ENCODE measurements at places on chromosomes 13 and 19.

DNA sequence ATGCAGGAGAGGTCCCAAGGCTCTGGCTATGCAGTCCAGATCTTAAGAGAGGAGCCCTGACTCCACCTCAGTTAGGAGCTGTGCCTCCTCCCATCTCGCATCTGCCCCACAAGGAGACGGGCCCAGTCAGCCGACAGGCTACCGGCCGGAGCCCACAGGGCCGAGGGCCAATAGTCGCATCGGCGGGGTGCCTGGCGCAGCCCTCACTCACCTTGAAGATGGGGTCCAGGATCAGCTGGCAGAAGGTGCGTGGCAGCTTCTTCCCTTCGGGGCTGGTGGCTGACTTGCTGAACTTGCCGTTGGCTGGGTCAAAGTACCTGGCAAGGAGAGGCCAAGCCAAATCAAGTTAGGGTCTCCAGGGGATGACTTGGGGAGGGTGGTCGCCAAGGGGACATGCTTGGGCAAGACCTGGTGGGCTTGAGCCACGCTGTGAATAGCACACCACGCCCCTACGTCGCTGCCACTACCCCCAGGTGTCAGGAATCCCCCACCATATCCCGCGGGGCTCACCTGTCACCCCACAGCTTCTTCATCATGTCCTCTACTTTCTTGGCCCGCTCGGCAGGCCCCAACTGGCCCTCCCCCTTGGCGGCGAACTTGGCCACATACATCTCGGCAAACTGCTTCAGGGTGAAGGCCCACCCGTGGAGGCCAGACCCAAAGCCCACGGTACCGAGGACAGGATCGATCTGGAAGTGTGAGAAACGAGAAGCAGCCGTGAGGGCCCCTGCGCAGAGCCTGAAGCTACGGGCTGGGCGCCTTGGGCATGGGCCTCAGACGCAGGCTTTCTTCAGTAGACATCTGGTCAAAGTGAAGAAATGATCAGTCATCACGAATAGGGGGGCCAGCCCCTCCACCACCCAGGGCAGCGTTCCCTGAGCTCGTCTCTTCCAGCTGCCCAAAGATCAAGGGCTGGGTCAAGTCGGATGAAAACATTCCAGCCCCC is 3.3 kb downstream of the EEF2 start:
- no peak for DNase-seq

GRCh38 chr13:27820524-27821482 is 28.5 kb downstream of the GSX1 start:
- no peak for DNase-seq

- no peak for DNase-seq
These were observed at the start of gene ZNF577 for GRCh38 chr19:51887522-51888498. ZNF577 (minus strand) TSS chr19:51887951; CDS start chr19:51880382, 7,569 bp downstream.

DNA sequence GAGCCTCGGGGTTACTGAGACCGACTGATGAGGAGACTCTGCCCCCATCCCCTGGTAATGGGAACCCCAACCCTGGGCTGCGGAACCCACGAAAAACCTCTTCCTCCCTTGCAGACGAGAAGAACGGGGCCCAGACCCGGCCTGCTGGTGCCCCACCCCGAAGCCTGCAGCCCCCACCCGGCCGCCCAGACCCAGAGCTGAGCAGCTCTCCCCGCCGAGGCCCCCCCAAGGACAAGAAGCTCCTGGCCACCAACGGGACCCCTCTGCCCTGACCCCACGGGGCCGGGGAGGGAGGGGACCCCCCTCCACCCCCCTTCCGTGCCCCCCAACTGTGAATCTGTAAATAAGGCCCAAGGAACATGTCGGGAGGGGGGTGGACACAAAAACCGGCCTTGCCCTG is 13.3 kb downstream of the TMEM150B start:
- no peak for DNase-seq

- DNase-seq: no peak
These were observed 26.4 kb downstream of the RUBCNL start for GRCh38 chr13:46360604-46361003.

GRCh38 chr19:30391554-30392551 is 19.7 kb downstream of the ZNF536 start:
- no peak for DNase-seq

- DNase-seq: no peak
These were observed 31.8 kb upstream of the ADGRE5 start for GRCh38 chr19:14349426-14349825.

- no peak for DNase-seq
These were observed 10.6 kb downstream of the FCGBP start for GRCh38 chr19:39923862-39924261.

- no peak for DNase-seq
These were observed 87.4 kb upstream of the UBL3 start for GRCh38 chr13:29937841-29938240.

DNA sequence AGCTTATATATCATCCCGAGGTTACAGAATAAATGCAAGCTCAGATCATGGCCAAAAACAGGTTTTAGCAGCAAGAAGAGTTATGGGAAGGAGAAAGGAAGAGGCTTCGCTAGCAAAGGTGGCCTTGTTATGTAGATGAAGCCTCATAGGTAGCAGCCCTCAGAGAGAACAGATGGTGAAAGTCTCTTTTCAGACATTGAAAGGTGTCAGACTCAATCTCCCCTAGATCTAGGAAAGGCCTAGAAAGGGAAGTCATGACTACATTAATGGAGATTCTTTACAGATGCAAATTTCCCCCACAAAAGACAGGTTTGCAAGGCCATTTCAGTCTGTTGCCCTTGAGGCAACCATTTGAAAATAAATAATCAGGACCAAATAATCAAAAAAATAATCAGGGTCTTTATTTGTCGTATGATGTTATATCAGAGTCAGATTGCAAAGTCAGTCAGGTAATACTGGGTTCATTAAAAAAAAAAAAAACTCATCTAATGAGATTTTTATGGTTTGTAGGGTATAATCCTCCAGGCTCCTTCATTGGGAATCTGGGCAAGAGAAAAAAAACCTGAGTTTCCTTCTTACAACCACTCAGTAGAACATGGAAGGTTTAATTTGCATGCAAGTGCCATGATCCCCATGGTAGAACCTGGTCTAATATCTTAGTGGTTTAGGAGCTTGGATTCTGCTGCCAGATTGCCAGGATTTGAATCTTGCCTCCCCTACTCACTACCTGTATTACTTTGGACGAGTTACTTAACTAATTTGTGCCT is 50.8 kb upstream of the HTR2A start:
- DNase-seq: no peak

GRCh38 chr13:95643571-95643935 is 953 bp downstream of the DZIP1 start:
- DNase-seq: peak; percentile 51

DNA sequence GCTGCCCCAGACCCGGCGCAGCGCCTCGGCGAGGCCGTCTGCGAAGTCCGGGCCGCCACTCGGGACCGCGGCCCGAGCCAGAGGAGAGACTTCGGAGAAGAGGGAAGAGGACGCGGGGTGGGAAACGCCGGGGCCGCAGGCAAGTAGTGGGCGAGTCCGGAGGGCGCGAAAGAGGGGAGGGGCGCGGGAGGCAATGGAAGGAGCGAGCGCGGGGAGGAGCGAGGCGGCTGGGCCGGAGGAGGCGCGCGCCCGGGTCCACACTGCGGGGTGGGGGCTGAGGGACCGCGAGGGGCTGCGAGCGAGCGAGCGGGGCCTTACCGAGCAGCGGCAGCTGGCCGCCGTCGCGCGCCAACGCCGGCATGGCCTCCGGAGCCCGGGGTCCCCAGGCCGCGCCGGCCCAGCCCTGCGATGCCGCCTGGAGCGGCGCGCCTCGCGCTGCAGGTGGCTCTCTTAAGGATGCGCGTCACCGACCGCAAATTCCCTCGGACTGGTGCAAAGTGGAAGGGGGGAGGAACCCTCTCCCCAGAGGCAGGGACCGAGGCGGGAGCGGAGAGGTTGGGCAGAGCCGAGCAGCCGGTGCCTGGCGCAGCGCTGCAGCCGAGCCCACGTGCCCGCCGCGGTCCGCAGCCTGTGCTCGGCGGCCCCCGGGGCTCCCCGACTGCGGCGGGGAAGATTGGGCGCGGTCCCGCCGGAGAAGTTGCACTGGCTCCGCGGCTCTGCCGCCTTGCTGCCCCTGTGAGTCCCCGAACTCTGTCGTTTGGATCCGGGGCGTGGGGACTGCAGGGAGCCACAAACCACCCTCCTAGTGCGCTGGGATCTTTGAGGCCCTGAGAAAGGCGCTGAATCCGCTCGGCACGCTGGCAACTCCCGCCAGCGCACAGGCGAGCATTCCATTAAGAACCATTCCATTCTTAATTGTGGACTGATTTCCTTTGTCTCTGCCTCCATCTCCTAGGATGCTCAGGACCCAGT is at the start of gene FLT3:
FLT3 (minus strand) TSS at position 427 of the 972 bp plus-strand sequence; CDS start at position 361, 66 bp downstream.
- DNase-seq: peak; percentile 92

- DNase-seq: no peak
These were observed 298.2 kb downstream of the POU4F1 start for GRCh38 chr13:78305171-78305570.

DNA sequence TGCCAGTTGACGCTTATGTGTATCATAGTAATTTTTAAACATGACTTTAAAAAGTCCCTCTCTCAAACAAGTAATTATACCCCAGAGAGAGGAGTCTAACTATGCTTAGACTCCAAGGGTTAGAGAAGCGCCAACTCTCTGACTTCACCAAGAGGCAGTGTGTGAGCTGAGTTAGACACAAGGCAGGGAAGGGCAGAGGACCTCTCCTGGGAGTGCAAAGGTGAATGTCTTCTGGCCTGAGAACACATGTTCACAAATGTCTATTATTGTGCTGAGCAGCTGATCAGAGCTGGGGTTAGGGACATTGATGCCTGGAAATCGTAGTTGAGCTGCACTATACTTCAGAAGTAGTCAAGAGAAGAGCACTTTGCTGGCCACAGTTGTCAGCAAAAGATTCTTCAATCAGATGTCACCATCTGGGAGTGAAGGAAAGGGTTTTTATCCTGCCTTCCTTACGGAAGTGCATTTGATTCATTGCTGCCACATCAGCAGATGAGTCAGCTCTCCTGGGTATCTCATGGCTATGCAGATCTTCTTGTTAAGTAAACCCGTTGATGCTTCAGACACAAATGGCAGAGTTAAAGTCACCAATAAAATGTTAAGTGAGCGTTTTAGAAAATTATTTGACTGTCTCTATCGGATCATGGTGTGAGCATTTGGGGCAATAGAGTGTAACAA is 283.2 kb upstream of the ARGLU1 start:
- no peak for DNase-seq

DNA sequence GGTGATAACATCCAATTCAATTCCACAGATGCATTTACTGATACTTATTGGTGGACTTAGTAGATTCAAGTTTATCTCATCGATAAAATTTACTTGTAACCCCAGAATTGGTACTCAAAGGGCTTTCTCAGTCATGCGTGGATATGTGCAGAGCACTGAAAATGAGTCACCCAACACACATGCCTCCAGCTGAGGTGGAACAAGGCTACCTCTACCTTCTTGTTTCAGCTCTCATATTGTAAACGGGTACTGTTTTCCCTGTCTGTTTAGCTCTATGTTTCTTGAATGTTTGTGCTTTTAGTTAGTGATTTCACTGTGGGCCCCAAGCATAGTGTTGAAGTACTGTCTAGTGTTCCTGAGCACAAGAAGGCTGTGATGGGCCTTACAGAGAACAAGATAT is 1.5 kb downstream of the LRRC63 start:
- no peak for DNase-seq

DNA sequence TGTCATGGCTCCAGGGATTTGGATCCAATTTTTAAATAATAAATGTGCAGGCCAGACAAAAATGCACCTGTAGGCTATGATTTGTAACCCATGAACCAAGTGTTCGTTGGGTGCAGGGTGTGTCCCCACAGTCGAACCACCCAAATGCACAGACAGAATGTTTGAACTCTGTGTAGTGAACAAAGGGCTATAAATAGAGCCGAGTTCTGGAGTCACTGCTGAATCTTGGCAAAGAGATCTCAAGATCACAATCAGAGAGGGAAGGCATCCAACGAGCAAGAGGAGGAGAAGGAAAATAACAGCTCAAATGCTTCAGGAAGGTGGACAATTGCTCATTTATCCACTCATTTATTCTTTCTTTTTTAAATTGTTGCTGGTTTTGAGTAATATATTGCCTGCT is 547.9 kb downstream of the FGF9 start:
- no peak for DNase-seq

- no peak for DNase-seq
These were observed 296.3 kb downstream of the KLF5 start for GRCh38 chr13:73355134-73355533.

GRCh38 chr13:23695711-23696464 is 125.7 kb downstream of the TNFRSF19 start:
- DNase-seq: no peak

DNA sequence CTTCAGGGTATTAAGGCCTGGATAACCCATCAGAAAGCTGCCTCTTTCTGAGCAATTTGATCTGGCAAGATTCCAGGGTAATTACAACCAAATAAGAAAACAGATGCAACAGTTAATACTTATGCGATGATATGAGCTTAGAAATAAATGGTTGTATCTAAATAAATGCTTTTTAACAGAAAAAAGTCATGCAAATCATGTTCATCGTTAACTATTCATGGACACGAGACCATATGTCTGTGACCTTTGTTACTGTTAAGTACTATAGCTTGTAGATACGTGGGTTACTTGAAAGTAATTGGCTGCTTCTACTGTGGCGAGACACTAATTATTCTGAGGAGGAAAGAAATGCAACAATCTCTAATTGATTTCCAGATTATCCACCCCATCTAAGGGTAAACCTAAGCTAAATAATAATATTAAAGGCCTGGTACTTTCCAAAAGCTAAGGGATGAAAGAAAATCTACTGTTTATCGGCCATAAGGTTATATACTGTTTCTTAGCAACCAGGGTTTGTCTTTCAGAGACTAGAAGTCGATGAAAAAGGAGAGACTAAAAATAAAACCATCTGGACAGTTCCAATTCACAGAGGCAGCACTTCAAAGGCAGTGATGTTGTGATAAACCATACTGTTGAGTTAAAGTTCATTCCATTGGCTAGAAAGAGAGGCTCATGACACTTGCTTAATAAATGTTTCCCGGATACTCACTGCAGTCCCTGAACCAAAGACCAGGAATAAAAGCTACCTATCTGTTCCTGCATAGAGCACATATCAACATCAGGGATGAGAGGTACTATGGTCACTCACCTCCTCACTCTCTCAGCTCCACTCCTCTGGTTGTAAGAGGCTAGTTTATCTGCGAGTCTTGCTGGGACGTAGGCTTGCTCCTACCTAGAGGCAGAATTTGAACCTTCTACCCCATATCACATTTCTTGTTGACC is 1.5 kb downstream of the EPSTI1 start:
- DNase-seq: no peak

- no peak for DNase-seq
These were observed 44.5 kb downstream of the ACTN4 start for GRCh38 chr19:38691938-38692457.

GRCh38 chr19:50458396-50459066 is 17.8 kb upstream of the EMC10 start:
- DNase-seq: no peak

DNA sequence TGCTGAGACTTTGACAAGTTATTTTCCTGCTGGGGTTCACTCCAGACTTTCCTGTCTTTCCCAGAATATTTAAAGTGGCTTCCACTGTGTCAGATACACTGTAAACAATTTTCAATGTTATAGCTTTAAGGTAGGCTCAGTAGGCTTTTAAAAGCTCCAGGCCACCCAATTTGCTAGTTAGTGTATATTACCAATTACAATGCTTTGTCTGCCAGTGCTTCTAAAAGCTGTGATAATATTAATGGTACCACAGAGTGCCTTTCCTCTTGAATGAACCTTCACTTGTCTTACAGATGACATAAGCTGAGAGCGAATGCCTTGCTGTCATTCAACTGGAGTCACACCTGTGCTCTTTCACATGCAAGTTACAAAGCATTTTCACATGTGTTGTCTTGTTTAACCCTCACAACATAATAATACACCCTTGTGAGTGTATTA is 239.7 kb upstream of the HTR2A start:
- DNase-seq: no peak

Data from KBM-7 (cell line).